ENCODE measurements at places on chromosomes 3 and 15.

DNA sequence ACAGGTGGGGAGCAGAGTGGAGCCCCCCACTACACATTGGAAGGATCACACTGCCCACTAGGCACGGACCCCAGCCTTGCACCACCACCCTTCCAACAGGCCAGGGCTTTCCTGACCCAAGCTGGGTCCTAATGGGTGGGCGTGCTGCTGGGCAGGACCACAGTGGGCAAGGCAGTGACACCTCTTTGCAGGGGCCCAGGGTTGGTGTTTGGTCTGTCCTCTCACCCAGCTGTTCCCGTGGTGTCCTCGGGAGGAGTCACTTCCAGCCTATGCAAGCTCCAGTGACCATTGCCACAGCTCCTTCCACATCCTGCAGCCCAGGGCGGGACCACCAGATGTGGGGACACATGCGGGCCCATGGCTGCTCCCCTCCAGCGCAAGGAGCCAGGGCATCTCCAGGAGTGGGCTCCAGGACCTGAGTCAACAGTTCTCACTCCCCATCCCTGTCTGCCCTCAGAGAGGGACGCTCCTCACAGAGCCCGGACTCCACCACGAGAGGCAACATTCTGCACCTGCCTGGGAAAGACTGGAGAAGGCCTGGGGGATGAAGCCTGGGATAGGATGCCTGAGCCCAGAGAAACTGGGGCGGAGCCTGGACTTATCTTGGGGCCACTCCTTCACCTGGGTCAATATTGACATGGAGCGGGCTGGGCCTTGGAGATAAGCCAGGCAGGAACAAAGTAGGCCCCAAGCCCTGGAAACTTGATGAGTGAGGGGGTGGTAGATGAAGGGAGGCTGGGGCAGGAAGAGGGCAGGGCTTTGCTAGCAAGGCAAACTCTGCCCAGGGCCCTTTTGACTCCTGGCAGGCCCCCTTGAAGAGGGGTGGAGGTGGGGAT, 3.9 kb upstream of the VILL start:
- no peak for DNase-seq

DNA sequence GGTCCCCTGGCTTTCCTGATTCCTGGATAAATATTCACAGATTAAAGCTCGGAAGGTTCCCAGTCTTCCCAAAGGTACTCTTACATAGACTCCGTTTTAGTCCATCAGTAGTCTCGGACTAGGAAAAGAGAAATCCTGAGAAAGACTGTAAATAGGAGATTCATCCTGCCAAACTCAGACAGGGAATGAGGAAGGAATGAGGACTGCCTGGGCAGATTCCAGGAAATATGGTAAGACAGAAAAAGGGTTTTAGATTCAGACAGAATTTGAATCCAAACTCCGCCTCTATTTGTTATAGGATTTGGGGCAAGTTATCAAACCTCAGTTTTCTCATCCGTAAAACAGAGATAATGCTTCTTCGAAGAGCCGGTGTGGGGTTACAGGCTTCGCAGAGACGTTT, 77.8 kb upstream of the VGLL4 start:
- DNase-seq, result no peak

DNA sequence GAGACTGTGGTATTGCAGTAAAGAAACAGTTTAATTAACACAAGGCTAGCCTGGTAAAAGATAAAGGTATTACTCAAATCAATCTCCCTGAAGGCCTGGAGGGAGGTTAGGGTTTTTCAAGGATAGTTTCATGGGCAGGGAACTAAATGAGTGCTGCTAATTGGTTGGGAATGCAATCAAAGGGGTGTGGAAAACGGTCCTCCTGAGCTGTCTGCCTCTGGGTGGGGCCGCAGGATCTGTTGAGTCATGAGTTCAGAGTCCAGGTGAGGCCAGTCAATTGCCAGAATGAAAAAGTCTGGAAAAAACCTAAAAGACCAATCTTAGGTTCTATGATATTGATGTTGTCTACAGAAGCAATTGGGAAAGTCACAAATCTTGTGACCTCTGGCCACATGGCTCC, 293.2 kb downstream of the MCTP2 start:
- DNase-seq, result no peak

DNA sequence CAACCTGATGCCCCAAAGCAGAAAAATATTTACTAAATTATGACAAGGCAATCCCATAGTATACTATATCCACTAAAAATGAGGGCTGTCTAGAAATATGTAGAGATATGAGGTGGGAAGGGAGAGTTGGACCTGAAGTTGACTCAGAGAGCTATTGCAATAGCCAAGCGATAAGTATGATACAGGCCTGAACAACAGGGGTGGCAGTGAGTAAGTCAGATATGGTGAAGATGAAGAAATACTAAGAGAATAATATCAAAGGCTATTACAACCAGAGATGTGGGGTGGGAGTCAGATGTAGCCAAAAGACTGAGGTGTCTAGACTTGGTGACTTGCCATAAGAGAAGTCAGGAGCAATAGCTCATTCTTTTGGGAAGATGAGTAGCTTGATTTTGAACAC, 9.2 kb downstream of the HSPBAP1 start:
- no peak for DNase-seq

DNA sequence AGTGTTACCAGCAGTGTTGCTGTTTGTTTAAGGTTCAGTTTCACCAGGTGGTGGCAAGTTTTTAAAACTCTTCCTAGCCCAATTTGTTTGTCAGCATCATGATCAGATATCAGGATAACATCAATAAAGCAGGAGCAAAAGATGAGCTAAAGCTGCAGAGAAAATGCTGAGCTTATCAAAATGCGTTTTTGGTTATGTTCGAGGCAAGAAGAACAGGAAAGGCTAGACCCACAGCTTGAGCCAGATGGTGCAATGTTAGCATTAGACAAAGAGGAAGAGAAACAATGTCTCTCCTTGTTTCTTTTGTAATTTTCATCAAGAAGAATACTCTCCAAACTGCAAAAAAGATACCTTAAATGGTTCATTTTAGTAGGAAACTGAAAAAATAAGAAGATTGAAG, 66.2 kb downstream of the THRB start:
- no peak for DNase-seq

GRCh38 chr3:195025056-195025883, 245.7 kb downstream of the XXYLT1 start:
- DNase-seq, result no peak

DNA sequence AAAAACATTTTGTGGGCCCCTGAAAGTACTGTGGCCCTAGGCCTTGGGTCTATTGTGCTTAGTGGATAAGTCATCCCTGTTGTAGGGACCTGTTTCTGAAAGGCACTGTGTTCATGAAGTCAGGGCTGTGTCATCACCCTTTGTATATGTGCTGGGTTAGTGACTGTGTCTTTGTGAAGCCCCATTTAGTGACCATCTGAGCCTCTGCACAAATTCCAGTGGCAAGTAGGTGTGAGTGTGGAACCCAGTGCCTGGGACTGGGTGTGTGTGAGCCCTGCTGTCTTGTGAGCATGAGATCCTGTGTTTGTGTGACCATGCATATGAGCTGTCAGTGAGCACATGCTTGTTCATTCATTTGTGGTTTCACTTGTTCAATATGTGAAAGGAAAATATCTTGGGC, 1.2 kb upstream of the HYAL1 start:
- DNase-seq, result no peak

- no peak for DNase-seq
These were observed 60.6 kb downstream of the LSAMP start for GRCh38 chr3:116384717-116385116.

GRCh38 chr15:80216141-80216540, 35.9 kb downstream of the CTXND1 start:
- DNase-seq, result no peak

DNA sequence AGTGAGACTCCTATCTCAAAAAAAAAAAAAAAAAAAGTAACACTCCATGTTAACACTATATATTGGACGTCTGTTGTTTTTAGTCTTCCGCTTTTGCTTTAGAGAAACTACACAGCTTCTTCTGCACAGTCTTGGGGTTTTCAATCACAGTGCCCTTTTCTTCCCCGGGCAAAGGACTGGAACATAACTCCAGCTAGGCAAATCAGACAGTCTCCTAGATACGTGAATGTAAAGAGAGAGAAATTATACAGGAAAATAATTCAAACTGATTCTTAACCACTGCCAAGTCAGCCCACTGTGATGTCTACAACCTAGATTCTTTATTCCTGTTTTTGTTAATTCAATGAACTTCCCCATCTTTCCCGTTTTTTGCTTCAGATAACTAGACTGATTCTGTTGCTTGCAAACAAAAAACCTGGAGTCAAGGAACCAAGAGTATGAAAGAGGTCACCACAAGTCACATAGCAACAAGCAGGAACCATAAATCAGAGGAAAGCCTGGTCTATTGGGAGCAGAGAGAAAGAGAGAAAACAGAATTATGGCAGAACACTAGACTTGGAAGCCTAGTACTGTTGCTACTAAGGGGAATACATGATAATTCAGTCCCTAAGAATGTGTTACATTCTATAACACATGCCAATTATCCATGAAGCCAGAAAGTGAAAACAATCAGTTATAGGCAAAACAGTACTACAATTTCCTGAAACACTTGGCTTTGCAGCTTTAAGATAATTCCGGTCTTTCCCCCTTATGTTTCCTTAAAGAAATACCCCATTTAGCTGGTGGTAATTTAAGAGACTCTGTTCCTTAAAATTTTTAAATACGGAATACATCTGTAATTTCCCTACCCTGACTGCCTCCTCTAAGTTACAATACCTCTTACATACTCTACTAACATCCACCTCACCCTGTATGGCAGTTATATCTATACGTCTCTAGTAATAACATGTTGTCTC, 63.1 kb downstream of the TBL1XR1 start:
- DNase-seq, result no peak

- no peak for DNase-seq
These were observed 691.9 kb downstream of the NTRK3 start for GRCh38 chr15:87564681-87565080.

- DNase-seq, result no peak
These were observed 4.4 kb downstream of the TMEM45A start for GRCh38 chr3:100496711-100497261.

- no peak for DNase-seq
These were observed 177.4 kb upstream of the TRIM42 start for GRCh38 chr3:140500473-140500872.

- DNase-seq, result no peak
These were observed 235.8 kb upstream of the ALCAM start for GRCh38 chr3:105130911-105131310.

GRCh38 chr15:68228143-68228970, 1.2 kb downstream of the CLN6 start:
- no peak for DNase-seq

DNA sequence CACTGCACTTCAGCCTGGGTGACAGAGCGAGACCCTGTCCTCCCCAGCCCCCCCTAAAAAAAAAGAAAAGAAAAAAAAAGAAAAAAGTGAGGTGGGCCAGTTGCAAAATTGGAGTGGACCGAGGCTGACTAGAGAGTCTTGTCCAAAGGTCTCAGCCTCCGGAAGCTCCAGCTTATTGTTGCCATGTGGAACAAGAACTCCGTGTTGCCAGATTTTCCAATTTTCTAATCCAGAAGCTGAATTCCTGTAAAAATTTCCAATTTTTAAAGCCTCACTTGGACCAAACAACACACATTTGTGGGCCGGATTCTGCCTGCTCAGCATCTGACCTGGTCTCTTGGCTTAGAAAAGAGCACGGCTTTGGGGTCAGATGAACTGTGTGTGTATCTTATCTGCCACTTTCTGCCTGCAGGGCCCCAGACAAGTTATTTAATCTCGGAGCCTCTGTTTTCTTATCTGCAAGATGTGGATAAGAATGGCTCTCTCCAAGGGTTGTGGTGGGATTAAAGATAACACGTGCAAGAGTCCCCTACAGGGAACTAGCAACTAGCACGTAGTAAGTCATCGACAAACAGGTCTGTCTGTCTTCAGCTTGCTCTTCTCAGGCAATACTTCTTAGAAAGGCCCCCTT, 73.7 kb upstream of the TLE3 start:
- no peak for DNase-seq

GRCh38 chr15:62624547-62625378, 417.8 kb upstream of the TPM1 start:
- DNase-seq, result no peak

DNA sequence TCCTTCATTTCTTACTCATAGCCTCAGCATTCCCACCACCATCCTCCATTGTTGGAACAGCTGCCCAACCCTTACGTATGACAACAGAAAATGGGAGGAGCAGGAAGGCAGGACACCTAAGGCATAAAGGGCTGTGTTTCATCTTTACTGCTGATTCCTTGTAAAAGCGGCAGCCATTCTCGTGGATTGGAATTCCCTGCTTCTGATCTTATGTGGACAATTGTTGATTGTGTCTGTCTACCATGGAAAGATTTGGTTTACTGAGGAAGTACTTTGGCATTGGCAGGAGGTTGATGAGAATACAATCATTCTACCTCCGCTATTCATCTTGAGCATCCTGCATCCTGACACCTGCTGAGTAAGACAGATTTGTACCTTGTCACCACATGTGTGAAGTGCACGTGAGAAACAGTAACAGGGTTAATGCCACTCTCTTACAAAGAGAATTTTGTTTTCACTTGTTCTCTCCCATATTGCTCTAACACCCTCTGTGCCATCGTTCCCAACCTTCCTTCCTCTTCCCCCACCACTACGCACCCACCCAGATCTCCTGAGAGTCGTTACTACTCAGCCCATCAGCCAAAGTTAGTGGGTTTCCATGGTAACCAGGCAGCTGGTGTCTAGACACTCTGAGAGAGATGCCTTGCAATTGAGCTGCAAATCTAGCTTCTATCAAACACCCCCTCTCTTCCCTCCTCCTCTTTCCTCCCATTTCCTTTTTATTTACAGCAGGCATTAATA, 75.7 kb downstream of the GAP43 start:
- DNase-seq, result no peak

- DNase-seq, result no peak
These were observed 30.7 kb downstream of the SEMA7A start for GRCh38 chr15:74402873-74403587.

DNA sequence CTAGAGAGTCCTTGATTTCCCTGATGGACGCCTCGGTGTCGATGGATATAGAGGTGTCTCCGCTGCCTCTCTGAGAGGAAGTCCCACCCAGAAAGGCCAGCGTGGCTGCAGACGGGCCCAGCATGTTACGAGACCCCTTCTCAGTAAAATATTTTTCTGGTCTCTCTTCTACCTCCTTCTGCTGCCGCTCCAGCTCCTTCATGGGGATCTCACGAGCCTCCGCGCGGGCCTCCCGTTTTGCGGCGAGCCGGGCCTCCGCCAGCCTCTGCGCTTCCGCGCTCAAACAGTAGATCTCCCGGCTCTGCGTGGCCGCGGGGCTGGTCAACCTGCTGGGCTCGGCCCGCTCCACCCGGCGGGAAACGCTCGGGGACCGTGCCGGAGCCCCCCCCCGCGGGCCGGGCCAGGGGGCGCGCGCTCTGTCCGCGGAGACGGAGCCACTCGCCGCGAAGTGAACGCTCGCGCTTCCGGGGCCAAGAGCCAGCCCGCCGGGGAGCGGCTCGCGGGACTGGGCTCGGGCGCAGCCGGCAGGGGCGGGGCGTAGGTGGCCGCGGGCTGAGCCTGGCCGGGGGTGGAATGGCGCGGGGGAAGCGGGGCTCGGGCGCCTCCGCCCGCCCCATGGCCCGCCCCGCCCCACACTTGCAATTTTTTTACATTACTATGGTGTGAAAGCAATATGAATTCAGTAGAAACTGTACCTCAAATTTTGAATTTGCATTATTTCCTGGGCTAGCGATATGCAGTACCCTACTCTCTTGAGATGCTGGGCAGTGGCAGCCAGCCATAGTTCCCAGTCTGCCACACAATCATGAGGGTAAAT, 10.2 kb upstream of the KCNMB3 start:
- DNase-seq, result peak; percentile 20

GRCh38 chr3:117045143-117045542, 335.6 kb downstream of the TUSC7 start:
- DNase-seq, result no peak
